Caudate nucleus (tissue), 63 donors: ENCODE measurements at places on chromosomes 16 and 17.
A peak's percentile ranks its signal among the peaks of the same experiment; 100 is the strongest.

DNA sequence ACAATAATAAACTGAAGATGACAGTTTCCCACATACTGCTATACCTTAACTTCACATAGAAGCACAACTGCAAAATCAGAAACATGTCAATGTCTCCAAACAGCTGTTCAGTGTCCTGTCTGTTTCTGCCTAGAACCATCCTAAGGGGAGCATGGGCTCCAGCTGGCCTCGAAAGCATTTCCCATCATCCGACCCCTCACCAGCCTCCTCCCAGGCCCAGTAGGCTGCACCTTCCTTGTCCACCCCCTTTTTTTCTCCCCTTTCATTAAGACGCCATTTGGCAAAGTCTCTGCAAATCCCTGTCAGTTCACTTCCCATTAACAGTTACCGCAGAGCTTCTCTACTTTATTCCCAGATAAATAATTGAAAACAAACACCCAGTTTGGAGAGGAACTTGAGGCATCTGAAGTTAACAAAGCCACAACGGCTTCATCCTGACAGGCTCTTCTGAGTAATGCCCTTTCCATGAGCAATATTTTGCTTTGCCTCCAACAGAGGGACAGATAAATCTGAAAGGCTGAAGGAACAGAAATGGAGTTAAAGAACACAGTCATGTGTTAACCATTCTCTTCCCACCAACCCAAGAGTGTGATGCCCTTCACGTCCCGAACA is 65.3 kb downstream of the SLC39A11 start:
- no peak for DNase-seq

DNA sequence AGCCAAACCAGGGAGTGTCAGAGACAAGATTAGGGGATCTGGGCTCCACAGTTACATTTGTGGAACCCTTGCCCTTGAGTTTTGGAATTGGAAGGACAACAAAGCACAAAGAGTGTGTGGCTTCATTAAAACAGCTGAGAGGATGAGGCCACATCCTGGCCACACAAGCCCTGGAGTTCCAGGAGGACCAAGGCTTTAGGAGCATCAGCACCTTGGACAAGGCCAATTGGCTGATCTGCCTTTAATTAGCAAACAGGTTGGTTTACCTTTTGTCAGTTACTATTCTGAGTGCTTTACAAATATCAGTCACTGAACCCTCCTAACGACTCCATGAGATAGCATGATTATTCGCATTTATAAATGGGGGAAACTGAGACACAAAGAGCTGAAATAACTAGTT is 54.7 kb downstream of the SLC6A2 start:
- DNase-seq, result no peak

DNA sequence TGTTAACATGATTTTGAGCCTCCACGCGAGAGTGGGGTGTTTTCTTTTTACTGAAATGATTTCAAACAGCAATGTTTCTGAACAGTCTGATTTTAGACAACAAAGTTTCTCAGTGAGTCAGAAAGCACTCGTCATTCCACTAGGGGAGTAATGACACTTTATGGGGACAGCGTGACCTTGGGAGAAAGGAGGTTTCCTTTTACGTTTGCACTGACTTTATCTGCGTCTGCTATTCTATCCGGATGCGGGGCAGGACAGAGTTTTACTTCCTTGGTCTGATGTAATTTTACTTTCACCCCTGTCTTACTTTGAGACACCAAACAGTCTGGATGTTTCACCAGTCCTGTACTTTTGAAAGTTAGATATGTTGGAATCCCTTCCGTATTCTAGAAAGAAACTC is 20.7 kb downstream of the SLC47A1 start:
- no peak for DNase-seq

GRCh38 chr16:62700426-62701294 is 664.4 kb upstream of the CDH8 start:
- DNase-seq, result no peak

DNA sequence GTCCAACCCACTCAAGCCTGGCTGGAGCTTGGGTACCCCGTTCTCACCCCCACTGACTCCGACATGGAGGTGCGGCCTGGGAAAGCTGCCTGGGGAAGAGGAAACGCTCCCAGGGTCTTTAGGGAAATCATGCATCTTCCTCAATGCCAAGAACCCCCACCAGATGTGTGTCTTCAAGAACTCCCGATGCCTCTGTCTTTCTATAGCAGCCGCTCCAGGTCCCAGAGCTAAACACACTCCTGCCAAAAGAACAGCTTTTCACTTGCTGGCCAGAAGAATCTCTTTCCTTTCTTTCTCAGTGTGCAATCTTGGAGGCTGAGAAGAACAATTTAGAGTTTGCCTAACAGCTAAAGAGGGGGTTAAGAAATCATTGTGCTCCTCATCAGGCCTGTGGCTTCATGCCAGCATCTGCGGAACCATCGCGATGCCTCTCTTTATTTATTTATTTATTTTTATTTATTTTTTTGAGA is 41.1 kb upstream of the MTSS2 start:
- no peak for DNase-seq

DNA sequence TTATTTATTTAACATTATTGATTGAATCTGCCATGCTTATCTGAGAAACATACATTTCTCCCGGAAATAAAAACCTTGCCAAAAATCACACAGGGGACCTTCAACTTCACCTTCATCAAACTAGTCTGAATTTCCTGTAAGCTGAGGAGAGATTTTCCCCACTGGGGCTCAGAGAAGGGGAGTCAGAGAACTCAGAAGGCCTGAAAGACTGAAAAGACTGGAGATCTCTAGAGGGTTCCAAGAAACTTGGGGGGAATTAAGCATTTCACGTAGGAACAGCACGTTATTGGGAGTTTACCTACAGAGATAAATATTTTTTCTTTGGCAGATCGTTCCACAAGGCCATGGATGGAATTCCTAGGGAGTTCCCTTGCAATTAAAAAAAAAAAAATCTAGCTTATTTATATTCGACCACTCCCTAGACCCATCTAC is 528 bp upstream of the NOL11 start:
- no peak for DNase-seq

GRCh38 chr17:72476575-72476986 is 355.8 kb downstream of the SOX9 start:
- no peak for DNase-seq

GRCh38 chr16:30184096-30184890 is 891 bp downstream of the CORO1A start:
- DNase-seq, result peak; percentile 11
